ENCODE measurements at places on chromosomes 3 and 15.

DNA sequence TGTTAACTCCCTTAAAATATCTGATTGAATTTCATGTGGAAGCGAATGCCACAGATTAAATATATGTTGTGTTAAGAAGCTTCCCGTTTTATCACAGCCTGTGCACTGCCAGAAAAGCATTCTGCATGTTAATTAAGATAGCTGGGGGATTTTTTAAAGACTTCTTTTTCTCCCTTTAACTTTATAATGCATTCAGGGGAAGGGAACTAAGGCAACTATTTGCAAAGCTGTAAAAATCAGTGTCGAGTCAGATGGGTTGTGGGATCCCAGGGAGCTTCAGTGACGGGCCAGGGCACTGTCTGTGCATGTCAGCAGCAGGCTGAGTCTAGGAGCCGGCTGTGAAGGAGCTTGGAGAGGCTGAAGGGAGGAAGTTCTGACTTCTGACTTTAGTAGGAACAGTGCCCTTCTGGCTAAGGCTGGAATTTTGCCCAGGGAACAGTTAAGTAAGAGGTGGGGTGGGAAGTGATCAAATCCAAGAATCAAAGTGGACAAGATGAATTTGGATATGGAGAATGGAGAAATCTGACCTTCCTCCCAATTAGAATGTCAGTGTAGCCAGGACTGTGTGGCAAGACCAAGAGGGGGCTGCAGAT lies 77.7 kb downstream of the ABHD5 start:
- no peak for DNase-seq

DNA sequence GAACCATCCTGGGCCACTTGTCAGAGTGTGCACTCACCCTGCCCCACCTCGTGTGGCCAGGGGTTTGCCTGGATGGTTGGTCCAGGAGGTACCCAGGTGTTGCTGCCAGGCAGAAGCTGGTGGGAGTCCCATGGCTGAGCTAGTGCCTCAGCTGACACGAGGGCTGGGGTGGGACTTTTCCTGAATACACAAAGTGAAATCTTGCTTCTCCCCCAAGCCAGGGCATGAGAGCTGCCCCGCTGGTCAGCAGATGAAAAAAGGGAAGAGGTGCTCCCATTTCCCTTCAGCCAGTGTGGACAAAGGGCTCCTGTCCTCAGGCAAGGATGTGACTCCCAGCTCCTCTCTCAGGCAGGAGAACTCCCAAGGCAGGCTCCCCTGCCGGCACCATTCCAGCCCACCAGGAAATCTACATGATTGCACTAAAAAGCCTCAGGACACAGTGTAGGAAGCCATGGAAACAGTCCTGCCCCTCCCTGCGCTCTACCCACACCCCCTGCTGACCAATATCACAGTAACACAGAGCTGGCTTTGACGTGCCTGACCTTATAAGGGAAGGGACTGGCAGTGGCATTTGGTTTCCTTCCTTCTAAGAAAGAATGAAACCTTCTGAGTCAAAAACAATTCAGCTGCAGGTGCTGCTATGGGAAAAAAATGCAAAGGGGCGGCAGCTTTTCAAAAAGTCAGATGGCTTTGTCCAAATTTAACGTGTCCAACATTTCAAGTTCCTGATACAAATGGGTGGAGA lies 33.9 kb downstream of the MYO5C start:
- DNase-seq, result no peak

DNA sequence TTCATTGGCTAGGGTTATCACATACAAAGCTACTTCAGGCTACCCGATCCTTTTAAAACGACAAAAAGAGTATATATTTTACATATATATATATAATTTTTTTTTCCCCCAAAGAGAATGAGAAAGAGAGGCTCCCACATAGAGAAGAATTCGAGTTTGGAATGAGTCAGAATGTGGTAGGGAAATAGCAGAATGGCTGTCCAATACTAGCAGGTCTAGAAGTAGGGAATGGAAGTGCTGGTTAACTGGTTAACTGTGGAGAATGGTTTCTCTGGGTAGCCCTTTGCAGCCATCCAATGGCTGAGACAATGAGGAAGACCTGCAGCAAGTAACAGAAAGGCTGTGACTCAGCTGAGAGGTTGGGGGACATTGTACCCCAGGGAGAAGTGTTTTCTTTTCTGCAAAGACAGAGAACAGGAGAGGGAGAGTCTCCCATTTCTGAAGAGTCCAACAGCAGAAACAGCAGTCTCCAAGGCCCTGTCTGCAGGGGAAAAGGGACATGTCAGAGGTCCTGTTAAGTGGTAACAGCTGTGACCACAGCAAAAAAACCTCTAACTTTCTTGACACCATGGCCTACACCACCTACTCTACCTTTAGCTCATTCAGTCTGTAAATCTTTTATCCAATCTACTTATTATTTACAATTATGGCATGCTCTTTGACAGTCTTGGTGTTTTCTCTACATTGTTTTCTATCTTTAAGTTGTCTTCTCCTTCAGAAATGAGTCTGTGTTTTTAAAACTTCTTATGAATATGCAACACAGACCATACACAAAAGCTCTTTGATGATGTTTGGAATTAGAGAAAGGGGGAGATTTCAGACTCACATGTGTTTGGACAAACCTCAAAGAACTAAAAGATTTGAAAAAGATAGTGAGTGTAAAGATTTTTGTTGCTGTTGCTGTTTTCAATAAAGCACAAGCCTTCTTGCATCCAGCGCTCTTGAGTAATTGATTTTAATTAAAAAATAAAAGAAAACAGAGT lies 116.1 kb upstream of the SLC7A14 start:
- no peak for DNase-seq

GRCh38 chr3:119649761-119650160 lies 10.6 kb downstream of the POPDC2 start:
- DNase-seq, result no peak

GRCh38 chr3:26307192-26307591 lies 315.4 kb upstream of the LRRC3B start:
- no peak for DNase-seq

DNA sequence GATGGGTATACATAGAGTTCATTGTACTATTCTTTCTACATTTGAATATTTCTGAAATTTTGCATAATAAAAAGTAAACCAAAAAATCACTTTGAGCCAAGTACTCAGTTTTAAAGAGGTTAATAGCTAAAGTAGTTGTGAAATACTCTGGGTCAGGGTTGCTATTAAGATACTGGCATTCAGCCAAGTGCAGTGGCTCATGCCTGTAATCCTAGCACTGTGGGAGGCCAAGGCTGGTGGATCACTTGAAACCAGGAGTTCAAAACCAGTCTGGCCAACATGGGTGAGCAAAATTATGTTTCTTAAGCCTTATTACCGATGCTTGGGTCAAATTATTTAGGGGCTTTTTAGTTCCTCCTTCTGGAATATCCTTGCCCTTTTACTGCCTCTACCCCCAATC lies 122.0 kb upstream of the MELTF start:
- DNase-seq, result peak; percentile 22

DNA sequence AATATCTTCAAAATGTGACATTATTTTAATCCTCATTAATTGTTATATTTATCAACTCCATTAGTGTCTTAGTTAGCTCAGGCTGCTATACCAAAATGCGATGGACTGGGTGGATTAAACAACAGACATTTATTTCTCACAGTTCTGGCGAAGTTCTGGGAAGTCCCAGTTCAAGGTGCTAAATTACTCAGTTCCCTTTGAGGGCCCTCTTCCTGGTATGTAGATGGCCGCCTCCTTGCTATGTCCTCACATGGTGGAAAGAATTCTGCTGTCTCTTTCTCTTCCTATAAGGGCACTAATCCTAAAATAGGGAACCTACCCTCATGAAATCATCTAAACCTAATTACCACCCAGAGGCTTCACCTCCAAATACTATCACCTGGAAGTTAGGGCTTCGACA lies 38.8 kb upstream of the DUT start:
- no peak for DNase-seq

DNA sequence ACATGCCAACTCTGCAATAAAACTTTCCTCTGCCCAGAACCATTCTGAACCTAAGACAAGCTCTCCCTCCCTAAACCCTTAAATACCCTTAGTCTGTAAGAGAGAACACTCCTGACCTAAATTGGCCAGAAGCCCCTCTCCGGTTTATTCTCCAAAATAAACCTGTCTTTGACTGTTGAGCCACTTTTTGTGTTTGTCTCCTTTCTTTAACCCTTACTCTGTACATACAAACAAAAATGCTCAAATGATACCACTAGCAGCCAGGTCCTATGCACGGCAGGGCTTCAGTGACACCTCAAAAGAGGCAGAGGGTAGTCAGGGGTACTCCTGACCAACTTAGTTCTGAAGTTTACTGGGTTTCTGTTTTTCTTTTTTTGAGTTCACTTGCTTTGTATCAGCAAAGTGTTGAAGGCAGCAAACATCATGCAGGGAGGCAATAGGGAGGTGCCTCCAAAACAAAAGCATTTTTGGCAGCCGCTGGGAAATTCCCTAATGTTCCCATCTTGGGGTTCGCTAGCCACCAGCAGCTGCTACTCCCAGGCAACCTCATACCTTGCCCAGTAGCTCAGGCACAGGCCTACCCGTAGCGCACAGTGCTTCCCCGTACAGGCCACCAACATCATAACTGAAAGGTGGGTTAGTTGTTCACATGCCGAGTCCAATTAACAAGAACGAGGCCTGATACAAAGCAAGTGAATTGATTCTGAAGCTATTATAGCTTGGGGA lies 62.9 kb upstream of the GCNT3 start:
- no peak for DNase-seq

DNA sequence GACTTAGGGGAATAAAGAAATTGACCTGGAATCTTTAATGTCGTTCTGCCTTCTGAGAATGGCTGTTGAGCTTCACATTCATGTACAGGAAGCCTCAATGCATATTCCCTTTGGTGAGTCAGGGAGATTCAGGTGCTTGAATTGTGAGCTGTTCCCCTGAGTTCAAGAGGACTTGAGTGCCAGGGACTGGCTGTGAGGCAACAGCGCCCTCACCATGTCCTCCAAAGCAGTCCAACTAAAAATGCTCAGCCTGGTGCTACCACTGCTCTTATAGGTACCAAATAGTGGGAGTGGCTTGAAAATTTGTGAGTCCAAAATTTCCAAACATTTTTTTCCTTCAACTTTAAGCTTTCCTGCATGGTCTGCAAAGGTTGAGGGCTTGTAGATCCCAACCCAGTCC lies 54.1 kb downstream of the LEO1 start:
- DNase-seq, result peak; percentile 39

DNA sequence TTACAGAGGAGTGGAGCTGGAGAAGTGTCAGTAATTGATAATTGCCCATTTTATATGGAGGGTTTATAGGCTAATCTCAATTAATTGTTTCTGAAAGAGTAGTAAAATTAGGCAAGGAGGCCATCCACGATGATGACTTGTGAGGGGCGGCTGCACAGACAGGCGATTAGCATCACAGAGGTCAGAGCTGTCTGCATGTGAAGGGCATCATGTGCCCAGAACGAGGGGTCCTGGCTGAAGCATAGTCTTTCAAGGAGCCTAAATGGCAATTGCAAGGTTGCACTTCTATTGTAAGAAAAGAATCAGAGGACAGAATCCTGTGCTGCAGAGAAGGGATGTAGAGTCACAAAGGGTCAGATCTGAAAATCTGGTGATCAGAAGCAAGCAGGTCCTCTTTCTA lies 196.6 kb downstream of the EBLN2 start:
- DNase-seq, result no peak

Data from NCI-H345 (cell line).